ENCODE measurements at places on chromosomes 16 and 17.
A peak's percentile ranks its signal among the peaks of the same experiment; 100 is the strongest.

DNA sequence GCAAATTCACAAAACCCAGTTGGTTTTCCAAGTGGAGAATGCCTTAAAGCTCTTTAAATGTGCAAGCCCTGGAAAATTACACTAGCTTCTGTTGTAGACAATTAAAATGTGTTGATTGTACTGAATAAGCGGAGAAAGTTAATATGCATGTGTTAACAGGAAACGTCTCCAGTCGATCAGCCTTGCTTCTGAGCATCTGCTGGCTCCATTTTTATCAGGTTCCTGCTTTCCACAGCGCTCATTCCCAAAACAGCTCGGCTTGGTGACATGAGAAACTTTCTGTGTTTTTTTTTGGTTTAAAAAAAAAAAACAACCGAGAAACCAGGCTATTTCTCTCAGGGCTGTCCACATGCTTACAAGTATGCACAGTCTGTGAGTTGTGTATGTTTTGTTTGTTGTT is 60.7 kb downstream of the VPS35L start:
- no peak for DNase-seq

DNA sequence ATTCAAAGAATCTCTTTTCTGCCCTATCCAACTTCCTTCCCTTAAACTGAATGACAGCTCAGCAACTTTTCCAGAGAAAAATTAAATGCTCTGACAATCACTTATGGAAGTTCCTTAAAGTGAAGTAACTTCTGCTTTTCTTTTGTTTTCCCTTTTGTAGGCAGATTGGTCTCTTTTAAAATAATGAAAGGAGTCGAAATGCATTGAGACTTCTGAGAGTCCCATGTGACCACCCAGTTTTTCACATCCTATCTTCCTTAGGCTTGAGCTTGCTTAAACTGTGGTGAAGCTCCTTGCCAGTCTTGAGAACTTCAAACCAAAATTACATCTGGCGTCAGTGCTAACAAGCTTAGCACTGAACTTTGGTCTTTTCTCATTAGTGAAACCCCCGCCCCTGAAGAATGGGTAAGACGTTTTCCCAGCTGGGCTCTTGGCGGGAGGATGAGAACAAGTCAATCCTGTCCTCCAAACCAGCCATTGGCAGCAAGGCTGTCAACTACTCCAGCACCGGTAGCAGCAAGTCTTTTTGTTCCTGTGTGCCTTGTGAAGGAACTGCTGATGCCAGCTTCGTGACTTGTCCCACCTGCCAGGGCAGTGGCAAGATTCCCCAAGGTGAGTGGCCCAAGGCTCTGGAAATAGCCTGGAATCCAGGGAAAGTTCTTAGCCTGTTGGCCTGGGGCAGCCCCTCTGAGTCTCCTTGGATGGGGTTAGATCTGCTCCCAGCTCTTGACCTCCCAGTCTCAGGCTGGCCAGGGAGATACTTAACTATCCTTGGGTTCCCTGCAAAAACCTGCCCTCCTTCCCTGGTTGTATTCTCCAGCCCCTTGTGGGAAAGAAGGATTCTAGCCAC is 1.2 kb downstream of the TMEM106A start:
- DNase-seq: no peak

GRCh38 chr16:31428279-31428597 is at the start of gene COX6A2:
Gene COX6A2, minus strand, starts transcription at chr16:31428360. Its CDS starts 35 bp downstream, at chr16:31428325.
- DNase-seq: no peak

DNA sequence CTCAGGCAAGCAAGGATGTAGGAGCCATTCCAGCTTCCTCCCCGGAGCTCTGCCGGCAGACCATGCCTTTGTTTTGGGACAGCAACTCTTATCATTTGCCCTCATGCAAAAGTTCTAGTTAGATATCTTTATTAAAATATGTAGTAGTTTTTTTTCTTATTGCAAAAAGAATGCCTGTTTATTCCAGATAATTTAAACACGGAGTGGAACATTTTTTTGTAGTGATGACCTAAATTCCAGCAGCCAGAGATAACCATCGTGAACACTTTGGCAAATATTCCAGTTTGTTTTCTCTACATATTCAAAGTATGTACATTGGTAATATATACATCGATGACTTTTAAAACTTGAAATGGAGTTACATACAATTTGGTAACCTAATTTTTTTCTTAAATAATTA is 54.8 kb downstream of the CRISPLD2 start:
- no peak for DNase-seq

DNA sequence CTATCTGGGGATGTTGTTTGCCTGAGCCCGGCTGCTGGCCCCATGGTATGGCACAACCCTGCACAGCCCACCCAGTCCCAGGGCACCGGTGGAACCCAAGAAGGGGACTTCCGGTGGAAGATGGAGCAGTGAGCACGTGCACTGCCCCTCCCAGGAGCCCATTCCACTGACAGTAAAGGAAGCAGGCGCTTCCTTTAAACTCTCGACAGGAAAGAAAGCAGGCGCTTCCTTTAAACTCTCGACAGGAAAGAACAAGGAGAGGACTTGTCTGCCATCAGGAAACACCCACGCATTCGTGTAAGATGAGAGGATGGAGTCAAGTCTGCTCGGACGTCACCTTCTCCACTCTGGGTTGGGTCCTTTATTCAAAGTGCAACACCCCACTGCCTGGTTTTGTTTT is 53.7 kb downstream of the IL21R start:
- DNase-seq: peak; percentile 56

GRCh38 chr17:57562184-57562698 is 182.9 kb downstream of the CCDC182 start:
- DNase-seq: no peak

DNA sequence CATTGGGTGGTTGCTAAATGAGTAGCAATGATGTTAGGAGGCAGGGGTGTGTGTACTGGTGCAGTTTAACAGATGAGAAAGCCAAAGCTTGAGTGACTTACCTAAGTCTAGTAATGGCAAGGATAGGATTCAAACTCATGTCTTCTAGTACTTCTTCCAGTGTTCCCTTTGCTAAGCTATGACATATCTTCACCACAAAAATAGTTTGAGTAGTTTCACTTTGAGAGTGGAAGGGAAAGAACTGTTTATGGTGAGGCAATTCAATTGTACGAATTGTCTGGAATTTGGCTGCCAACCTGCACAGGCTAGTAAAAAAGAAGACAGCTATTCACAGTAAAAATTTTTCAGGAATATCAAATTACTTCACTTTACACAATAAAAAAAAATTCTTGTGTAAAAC is 138.0 kb downstream of the NLK start:
- DNase-seq: no peak

- DNase-seq: no peak
Observed at GRCh38 chr17:2852729-2853282, 56.6 kb downstream of the RAP1GAP2 start.

DNA sequence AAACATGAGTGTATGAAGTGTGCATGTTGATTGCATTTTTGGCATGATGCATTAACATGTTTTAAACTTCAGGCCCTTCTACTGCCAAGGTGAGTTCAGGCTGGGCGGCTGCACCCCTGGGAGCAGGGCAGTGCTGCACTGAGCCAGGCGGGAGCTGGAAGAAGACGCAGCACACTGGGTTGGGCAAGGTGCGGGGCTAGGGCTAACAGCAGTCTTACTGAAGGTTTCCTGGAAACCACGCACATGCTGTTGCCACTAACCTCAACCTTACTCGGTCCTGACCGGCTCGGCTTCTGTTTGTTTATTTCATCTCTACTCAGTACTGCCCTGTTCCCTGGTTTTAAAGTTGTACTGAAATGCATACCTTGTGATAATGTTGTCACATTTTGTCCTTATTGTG is 61.0 kb downstream of the MAP2K4 start:
- no peak for DNase-seq

DNA sequence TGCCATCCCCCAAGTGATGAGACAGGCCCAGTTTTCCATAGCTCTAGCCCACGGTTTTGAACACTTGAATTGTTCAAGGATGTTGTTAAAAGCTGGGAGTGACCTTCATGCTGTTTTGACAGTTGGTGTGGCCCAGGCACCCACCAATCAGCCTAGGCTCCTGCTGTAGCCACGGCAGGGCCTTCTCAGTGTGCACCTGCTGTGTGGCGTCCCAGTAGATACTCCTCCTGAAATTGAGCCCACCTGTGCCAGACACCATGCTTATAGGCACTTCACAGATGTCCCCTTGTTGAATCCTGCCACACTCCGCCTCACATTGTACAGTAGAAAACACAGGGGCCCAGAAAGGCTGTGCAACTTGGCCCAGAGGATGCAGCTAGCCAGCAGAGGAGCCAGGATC is 86.4 kb downstream of the SOCS1 start:
- DNase-seq: no peak

- DNase-seq: no peak
Observed at GRCh38 chr17:4719684-4720221, 9.3 kb downstream of the ARRB2 start.

GRCh38 chr16:75462806-75463205 is 1.7 kb downstream of the TMEM170A start:
- no peak for DNase-seq

DNA sequence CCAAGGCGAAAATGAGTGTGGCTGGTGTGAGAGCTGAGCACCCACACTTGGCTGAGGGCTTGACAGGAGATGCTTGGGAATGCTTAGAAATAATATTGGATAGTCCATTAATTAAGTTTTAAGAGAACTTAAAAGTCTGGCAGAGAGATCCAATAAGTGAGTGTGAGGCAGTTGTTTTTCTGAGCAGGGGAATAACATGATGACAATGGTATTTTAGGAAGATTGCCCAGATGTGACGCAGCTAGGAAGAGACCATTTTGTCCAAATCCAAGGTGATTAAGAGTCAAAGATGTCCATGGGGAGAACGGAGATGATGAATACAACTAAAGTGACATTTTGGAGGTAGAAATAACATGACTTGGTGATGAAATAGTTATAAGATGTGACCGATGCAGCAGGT is 102.8 kb upstream of the AXIN2 start:
- DNase-seq: no peak

DNA sequence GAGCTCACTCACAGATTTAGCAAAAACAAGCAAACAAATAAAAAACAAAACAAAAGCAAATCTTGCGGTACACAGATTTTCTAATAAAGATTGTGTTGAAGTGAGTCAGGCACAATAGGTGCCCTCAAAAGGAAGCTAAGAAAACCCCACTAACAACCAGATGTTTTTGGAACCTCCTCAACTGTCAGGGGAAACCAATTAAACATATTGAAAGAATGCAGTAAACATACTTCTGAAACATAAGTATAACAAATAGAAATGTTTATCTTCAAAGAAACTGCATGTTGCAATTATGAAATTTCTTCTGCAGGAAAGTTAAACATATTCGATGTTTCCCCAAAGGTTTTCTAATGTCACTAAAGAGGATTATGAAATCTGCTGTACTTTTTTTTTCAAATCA is 110.5 kb upstream of the CORO6 start:
- DNase-seq: no peak

GRCh38 chr16:1452530-1452929 is 8.2 kb upstream of the CCDC154 start:
- no peak for DNase-seq

GRCh38 chr17:75932852-75933251 is 8.0 kb downstream of the FBF1 start:
- DNase-seq: no peak

- no peak for DNase-seq
Observed at GRCh38 chr17:12402963-12403622, 262.6 kb upstream of the MYOCD start.

DNA sequence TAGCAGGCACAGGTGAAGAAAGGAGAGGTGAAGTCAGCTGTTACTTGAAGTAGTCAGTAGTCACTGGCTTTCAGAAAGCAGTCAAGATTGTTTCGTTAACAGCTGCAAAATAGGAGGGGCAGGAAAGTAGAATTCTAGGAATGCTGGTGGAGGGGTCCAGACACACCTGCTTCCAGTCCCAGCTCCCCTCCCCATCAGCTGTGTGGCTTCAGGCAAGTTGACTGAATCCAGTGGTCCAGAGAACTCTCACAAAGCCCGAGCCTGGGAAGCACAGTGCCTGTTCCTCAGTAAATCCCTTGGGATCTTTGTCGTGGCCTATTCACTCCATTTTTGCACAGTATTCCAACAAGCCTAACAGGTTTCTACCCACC is 4.6 kb upstream of the SOCS1 start:
- DNase-seq: no peak

GRCh38 chr16:23484510-23485256 is 25.6 kb downstream of the GGA2 start:
- no peak for DNase-seq

DNA sequence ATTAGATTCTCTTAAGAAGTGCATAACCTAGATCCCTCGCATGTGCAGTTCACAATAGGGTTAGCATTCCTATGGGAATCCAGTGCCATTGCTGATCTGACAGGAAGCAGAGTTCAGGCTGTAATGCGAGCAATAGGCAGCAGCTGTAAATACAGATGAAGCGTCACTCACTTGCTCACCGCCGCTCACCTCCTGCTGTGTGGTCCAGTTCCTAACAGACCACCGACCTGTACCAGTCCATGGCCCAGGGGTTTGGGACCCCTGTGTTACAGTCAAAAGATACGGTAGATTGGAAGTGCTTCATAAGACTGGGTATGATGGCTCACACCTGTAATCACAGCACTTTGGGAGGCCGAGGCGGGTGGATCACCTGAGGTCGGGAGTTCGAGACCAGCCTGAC is 2.8 kb downstream of the STAT5A start:
- DNase-seq: no peak

DNA sequence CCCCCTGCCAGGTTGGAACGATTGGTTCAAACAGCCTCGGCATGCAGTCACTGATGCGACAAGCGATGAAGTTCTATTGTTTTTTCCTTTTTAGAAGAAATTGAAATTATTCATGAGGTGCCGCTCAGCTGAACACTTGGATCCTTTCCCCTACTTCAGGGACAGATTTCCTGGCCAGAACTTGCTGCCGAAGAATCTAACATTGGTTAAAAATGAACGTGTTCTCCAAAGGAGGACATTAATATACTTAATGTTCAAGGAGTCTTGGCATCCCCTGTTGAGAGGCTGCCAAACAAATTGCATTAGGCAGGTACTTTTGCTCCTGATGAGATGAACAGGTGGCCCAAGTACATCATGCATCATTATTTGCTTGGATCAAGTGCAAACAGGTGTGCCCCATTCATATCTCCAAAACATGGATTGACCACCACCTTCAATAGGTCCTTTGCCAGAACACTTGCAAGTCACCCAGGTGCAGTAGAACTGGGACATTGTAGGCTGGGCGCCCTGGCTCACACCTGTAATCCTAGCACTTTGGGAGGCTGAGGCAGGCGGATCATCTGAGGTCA is 437.2 kb downstream of the HAPSTR1 start:
- DNase-seq: no peak
